ENCODE measurements at places on chromosomes 5 and 9.

GRCh38 chr5:39190311-39191102 lies 28.9 kb downstream of the FYB1 start:
- DNase-seq = no peak

GRCh38 chr5:38267372-38267771 lies 9.0 kb downstream of the EGFLAM start:
- DNase-seq = no peak

- no peak for DNase-seq
Observed at GRCh38 chr5:147567917-147568598, 58.2 kb upstream of the DPYSL3 start.

DNA sequence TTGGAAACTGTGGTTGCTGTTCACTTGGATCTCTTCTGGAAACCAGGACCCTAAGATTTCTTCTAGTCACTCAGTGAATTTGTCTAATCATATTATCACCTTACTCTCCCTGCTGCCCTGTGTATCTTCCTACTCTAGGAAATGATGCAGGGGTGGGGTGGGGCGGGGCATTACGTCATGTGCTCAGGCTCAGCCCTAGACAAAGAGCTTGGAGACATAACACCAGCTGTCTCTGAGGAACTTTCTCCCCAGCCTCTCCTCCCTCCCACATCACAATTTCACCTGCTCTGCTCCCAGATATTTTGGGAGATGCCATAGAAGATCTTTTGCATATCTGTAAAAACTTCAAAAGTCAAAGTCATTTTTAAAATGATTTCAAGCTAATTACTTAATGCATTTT lies 470.4 kb downstream of the ZSWIM6 start:
- DNase-seq = no peak

- DNase-seq = peak; percentile 2
Observed at GRCh38 chr9:74379718-74380117, 117.4 kb upstream of the RORB start.

GRCh38 chr5:167585184-167585583 lies 706.3 kb upstream of the WWC1 start:
- DNase-seq = no peak

DNA sequence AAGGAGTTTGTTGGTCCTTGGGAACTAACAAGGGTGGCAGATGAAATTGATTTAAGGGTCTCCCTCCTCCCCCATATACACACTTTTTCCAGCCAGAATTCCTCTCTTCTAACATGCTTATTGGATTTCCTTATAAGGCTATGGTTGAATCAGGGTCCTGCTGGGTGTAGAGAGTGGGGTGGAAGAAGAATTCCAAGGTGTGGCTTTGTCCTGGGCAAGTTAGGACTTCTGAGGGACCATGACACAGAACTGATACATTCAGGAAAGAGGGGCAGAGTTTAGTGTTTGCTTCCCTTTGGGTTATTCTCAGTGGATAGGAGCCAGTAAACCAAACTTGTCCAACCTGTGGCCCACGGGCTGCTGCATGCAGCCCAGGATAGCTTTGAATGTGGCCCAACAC lies 116.5 kb downstream of the SNX18 start:
- DNase-seq = no peak

GRCh38 chr5:110903966-110904365 lies 165.2 kb downstream of the SLC25A46 start:
- no peak for DNase-seq

GRCh38 chr9:38356851-38357250 lies 35.7 kb upstream of the ALDH1B1 start:
- no peak for DNase-seq

DNA sequence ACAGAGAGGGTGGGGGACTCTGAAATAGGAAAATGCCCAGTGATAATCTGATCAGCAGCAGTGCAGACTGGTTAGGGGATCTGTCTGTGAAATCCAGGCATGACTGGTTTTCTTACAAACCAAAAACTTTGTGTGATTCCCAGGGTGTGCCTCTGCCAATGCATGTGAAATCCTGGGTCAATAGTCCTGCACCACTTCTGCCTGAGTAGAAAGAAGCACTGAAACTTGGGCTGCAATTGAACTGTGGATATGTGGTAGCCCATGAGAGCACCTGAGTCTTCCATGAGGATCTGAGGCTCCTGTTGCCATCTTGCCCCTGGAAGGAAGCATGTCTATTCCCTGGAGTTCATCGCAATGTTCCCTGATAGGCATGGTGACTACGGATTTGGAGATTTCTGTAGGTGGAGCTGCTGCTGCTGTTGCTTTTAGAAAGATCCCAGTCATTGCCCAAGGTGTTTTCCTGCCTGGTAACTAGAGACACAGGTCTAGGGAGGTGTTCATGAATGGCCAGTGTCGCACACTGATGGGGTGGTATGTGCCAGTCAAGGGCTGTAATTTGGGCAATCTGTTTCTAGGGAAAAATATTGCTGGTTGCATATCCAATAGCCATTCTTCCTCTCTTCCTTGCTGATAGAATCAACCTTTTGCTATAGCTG lies 146.7 kb downstream of the CARTPT start:
- DNase-seq = no peak

DNA sequence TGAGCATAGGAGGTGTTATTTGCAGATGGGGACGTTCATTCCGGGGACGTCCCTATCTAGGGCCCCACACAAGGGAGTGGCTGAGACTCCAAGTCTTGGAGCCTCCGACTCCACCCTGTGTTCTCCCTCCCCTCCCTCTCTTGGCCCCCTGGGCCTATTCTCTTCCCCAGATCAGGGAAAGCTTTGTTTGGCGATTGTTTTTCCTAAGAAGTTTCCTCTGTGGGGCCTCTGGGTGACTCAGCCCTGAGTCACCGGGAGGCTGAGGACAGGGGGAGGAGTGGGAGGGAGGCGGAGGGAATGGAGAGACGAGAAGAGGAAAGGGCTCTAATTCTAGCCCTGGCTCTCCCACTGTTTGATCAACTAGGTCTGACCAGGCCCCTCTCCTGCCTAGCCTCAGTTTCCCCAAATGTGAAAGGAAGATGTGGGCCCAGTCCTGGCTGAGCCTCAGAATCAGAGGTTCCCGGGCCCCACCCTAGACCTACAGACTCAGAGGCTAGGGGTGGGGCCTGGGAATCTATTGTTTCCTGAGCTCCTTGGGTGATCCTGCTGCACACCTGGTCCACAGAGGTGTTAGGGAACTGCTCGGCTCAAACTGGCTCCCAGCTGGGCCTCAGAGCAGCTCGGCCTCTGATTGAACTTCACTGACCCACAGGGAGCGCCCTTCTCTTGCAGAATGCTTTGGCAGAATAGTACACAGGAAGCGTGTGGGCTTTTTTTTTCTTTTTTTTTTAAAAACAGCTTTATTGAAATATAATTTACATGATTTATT lies 19.2 kb downstream of the GSN start:
- DNase-seq = peak; percentile 80

GRCh38 chr9:12954441-12954840 lies 179.6 kb downstream of the LURAP1L start:
- DNase-seq = no peak

- no peak for DNase-seq
Observed at GRCh38 chr9:77829420-77829819, 181.3 kb upstream of the GNA14 start.

GRCh38 chr5:38541174-38541725 lies 15.2 kb downstream of the LIFR start:
- no peak for DNase-seq

DNA sequence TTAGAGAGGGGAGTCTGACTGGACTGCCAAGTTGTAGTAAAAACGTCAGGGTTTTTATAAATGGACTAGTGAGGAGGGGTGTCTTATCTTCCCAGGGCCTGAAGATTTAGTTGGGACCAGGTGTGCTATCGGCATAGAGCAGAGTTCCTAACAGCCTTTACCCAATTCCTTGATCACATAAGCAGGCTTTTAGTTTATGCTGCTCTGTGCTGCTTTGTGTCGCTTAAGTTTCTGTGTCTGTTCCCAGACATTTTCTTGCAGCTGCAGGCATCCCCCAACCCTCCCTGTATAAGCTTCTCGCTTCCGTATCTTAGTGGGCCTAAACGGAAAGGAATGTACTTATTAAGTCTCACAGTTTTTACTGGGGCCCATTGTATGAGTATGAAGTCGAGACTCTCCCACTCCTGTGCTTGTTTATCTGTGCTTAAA lies 2.6 kb upstream of the SMC5 start:
- no peak for DNase-seq

DNA sequence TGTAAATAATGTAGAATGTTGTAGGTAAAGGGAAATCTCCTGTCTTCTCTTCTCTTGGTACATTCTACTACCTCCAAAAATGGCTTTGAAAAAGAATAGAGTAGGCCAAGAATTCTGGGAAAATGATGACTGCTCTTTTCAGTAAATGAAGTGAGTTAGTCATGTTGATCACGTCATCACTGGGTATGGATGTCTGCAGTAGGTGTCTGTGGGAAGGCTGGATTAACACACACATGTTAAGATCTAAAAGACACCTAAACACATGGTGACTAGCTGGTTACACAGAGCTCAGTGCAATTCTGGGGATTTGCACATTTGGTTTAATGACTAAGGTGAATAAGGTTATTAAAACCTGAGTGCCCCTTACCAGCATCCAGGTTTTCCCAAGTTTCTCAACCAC lies 161.5 kb downstream of the CEP120 start:
- no peak for DNase-seq

DNA sequence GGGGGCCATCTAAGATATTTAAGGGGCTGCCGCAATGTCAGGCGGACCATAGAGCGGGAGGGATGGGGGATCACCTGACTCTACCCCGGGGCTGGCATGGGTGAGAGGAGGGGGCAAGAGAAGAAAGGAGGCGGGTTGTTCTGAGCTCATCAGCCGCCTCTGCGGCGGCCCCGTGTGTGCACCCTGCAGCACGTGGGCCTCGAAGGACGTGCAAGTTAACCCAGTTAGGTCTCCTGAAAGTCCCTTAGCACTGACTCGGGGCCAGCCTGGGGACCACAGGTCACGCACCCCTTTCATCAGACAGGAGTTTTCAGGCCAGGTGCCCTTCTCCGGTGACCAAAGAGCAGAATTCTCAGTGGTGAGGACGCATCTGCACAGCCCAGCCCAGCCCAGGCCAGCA lies 58.0 kb downstream of the UBE2QL1 start:
- DNase-seq = no peak

DNA sequence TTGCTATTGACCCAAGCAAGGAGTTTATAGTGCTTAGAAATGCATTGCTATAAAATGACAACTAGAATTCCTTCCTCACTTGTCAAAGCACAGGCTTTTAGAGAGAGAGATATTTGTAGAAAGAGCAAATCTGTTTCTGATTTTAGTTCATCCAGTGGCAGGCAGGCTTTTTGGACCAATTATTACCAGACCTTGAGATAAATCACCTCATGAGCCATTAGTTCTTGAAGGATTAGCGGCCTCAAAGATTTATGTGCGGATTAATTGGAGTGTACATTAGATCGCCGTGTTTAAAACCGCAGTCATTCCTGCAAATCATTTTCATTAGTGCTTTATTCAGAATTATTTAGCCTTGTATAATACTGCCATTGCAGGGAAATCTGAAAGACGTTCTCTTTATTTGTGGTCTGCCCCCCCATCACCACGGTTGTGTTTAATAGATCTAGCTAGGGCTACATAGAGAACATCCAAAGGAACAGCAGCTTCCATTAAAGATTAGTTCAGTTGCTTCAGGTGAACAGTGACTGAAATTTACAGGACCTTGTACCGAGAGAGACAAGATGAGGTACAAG lies 28.8 kb upstream of the TJP2 start:
- DNase-seq = no peak

GRCh38 chr9:30815585-30815984 lies 1568.9 kb upstream of the ACO1 start:
- DNase-seq = no peak

- no peak for DNase-seq
Observed at GRCh38 chr5:137078171-137078665, 420.9 kb downstream of the SPOCK1 start.

GRCh38 chr5:126052120-126052519 lies 371.1 kb upstream of the GRAMD2B start:
- DNase-seq = no peak

GRCh38 chr5:138051441-138052296 lies 18.8 kb upstream of the FAM13B start:
- peak; percentile 89 for DNase-seq

GRCh38 chr5:171606414-171607024 lies 179.1 kb upstream of the SMIM23 start:
- DNase-seq = peak; percentile 56

DNA sequence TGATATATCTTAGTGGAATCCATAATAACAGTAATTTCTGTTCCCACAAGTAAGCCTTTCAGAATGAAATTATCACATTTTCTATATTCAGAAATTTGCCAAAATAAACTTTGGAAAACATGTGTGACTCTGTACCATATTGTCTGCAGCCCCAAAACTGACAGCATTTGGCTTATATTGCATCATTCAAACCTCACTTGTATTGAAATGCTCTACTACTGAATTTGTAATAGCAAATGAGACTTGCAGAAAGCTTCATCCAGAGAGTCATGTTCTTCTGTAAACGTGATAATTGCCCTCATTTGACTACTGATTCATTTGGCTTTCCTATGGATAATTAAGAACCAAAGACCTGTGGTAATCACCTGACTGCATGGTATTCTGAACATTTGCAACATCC lies 1249.5 kb upstream of the CDH18 start:
- no peak for DNase-seq

- no peak for DNase-seq
Observed at GRCh38 chr5:3787604-3788003, 192.0 kb downstream of the IRX1 start.

DNA sequence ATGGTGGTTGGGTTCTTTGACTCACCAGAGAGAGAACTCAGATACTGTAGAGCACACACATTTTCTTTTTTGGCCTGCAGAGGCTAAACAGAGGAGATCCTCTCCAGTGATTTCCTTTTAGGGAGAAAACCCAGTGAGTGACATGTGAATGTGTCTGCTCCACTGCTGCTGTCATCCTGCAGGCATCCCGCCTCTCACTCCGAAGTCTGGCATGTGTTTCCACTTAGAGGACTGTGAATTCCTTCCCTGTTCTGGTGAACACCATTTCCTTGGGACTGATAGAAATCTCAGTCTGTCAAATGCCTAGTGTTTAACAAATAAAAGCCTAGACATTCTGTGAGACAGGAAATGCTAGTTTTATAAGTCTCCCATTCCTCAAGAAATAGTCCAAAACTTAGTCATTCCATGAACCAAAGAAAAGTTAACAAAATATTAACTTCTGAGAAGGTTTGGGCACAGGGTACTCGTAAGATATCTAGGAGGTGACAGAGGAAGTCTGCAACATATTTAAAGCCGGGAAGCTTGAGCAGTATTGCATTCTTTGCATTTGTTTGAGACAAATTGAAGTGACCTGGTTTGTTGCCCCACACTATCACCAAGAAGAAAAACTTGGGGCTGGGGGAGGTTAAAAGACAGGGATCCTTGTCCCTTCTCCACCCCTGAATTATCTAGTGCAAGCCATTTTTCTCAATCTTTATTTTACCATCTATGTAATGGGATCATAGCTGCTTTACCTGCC lies 74.9 kb upstream of the NIPAL4 start:
- DNase-seq = no peak

GRCh38 chr5:66231508-66231907 lies 87.4 kb downstream of the SREK1 start:
- DNase-seq = no peak

GRCh38 chr9:72753266-72753893 lies 199.5 kb downstream of the ALDH1A1 start:
- no peak for DNase-seq

GRCh38 chr9:113368982-113369854 lies 7.6 kb downstream of the HDHD3 start:
- DNase-seq = peak; percentile 70

All from erythroblast (primary cell).